ENCODE measurements at places on chromosomes 2 and 18.

DNA sequence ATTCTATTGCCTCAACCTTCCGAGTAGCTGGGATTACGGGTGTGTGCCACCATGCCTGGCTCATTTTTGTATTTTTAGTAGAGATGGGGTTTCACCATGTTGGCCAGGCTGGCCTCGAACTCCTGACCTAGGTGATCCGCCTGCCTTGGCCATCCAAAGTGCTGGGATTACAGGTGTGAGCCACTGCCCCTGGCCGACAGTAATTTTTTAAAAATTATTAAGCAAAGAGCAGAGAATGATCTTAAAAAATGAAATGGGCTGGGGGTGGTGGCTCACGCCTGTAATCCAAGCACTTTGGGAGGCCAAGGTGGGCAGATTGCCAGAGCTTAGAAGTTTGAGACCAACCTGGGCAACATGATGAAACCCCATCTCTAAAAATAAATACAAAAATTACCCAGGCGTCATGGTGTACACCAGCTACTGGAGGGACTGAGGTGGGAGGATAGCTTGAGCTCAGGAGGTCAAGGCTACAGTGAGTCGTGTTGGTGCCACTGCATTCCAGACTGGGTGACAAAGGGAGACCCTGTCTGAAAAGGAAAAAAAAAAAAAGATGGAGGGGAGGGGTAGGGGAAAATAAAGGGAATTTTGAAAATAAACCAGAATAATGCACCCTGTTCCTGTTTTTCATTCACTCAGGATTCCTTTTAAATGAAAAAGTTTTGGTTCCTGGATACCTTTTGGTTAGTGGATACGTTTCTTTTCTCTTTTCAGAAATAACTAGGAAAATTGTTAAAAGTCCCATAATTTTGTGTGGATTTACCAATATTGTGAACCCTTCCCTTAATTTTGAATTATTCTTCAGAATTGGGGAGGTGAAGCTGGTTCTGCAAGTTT is 33.9 kb downstream of the MAP4K4 start:
- DNase-seq = no peak

DNA sequence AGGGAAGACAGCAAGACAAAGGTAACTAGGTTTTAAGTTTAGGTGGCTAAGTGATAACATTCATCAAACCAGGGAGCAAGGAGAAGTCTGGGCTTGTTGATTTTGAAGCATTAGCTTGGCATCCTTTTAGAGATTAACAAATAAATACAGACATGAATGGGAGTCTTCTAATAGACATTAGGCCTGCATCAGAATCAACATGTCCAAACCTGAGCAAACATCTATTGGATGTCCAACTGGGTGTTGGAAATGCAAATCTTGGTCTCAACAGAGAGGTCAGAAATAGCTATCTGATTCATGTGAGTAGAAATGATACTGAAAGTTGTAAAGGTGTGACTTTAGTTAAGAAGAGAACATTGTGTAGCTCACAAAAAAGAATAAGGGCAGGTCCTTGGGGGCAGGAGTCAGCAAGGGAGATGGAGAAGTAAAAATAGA is 85.5 kb upstream of the RND3 start:
- DNase-seq = no peak

- no peak for DNase-seq
Observed at GRCh38 chr2:136487421-136487820, 277.9 kb upstream of the THSD7B start.

GRCh38 chr18:23521271-23521670 is 18.0 kb downstream of the RMC1 start:
- DNase-seq = no peak

DNA sequence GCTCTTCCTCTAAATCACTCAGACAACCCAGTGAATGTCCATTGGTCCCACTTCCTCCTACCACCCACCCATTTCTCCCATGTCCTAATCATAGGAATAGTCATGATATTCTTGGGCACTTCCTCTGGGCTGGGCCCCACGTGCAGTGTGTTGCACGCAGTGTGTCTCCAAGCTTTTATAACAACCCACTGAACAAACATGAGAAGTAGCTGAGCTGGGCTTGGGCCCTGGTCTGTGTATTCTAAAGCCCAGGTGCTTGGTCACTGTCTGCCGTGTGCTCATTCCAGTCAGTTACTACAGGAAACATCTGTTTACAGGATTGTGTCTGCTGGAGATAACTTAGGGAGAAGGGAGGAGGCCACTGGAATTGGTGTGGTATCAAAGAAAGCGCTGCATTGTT is 64.2 kb upstream of the THOC1 start:
- no peak for DNase-seq

DNA sequence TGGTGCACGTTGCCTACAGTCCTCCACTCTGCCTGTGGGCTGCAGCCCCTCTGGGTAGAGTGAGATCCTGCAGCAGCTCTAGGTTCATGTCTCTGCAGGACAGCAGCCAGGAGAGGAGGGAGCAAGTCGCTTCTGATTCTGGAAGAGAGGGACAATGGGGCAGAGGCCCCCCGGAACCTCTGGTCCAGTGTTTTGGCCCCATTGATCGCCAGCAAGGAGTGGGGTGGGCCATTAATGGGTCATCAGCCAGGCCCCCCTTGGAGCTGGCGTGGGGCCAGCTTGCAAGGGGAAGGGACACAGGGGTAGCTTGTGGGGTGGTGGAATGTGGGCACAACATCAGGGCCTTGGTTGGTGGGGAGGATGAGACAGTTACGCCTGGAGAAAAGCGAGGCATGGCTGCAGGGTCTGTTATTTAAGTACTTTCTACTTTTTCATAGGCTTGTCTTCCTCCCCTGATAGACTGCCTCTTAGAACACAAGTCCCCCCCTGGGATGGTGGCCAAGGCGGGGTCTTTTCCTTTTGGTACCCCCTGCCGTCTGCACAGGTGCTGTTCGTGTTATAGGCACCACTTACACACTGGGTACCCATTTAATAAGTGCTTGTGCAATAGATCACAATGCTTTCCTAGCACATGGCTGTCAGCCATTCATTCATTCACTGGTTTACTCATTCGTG is 44.6 kb downstream of the INHBB start:
- no peak for DNase-seq

DNA sequence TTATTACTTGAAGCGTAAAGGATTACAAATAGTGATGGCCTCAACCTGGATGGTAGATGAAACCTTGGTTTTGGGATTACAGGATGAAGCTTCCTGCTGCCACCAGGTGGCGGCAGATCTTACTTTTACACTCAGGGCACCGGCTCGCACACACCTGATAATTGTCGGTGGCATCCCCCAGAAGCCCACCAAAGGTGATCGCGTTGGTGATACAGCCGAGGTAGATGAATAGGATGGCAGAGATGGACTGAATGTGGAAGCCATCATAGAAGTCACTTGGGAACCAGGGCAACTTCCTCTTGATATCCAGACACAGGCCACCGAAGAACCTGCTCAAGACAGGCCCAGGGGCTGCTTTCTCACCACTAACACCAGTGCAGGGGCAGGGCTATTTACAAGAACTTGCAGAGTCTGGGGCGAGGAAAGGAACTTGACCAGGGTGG is 51.8 kb downstream of the MTHFD2 start:
- DNase-seq = peak; percentile 33

- DNase-seq = no peak
Observed at GRCh38 chr2:216508229-216508628, 9.6 kb downstream of the RPL37A start.

DNA sequence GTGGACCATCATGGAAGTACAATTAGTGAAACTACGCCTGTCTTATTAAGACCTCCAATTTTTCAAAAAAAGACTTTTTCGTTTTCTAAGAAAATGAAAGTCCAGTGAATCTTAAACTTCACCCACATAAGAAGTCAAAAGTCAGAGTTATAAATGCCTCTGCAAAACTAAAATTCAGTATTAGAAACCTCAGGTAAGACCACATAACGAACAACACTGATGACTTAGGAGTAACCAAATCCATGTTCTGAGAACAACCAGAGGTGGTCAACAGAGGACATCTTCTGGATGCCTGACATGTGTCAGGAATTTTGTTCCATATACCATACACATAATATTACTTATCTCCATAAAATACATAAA is 62.4 kb downstream of the RPL31 start:
- no peak for DNase-seq

DNA sequence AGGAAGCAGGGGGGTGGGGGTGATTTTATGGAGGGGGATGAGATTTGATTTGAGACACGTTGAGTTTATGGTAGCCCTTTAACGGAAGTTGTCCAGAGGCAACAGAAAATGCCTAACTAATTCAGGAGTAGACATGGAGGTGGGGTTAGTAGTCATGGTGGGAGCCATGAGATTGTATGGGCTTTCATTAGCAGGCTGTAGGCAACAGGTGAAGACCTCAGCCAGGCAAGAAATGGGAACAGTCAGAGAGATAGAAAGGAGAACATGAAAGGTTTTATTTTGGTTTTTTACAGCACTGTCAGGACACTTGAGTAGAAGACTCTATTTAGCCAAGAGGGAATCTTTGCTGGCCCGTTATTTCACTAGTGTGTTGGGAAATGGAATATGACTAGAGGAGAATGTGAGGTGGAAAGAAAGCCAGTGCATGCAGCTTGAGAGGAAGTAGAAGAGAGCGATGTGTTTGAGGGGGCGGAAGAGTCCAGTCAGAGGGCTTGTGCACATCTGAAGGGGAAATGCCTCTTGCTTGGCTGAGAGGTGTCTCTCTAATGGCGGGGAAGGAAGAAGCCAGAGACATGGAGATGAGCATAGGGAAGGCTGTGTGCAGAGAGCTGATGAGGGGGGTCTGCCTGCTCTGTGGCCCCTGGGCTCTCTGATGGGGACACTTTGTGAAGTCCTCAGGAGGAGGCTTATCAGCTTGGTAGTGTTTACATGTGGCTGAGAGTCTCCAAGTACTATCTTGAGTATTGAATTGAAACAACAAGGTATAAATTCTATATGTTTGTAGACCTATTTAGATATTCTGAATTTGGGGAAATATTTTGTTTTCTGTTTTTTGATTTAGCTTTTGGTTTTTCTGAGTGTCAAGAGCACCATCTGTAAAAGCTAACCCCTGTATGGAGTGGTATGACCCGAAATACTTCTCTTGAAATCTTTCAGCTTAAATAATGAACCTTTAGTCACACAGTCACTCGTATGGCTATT is 66.9 kb upstream of the ITM2C start:
- no peak for DNase-seq

DNA sequence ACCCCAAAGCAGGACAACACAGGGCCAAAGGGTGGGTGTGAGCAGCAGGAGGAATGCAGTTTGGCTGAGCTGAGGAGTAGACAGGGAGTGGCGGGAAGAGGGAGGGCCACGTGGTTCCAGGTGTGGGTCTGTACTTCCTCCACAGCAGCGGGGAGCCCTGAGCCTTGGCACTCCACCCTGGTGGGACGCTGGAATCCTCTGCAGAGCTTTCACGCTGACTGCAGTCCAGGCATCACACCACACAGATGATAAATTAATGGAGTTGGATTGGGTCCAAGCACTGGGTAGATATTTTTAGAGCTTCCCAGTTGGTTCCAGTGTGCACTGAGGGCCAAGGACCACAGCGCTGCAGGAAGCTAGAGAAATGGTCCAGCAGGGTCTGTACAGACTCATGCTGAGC is 67.0 kb upstream of the TMEM200C start:
- no peak for DNase-seq

DNA sequence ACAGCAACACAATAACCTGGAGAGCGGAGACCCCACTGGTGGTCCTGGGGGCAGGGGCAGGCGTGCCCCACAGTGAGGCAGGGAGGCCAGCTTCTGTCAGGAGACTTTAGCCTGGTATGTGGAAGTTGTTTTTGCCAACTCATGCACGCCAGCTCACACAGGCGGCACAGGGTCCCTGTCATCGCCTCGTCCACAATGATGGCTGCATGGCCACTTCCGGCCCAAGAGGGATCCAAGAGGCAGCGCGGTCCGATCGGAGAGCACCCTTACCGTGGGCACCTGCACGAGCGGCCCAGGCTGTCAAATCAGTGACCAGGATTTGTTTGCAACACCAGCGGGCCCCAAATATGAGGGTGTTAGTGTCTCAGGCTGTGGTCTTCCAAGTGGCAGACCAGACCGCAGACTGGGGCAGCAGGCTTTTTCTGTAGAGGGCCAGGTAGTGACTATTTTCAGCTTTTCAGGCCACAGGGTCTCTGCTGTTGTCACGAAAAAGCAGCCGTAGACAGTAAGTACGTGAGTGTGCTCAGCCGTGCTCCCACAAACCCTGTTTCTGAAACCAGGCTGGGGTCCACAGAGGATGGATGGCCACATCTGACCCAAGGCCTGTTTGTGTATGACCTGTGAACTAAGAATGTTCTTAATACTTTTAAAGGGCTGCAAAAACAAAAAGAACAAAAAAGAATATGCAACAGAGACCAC is 21.2 kb downstream of the SNED1 start:
- DNase-seq = no peak

GRCh38 chr2:206983161-206983859 is 44.0 kb downstream of the CPO start:
- peak; percentile 35 for DNase-seq

DNA sequence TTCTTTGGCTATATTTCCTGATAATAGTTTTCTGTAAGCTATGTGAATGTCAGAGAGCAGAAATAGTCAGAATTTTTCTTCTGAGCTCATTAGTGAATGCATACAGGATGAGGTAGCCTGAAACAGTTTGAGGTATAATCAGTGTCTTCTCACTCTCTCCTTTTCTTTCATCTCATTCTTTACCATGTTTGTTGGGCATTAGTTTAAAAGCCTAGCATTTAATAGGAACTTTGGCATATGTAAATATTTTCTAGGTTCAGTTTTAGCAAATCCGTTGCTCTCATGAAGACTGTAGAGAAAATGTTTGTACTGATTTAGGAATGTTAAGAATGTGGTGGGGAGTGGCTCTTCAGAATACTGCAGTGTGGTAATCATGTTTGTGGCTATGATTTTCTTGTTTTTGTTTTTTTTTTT is 119.4 kb downstream of the PARD3B start:
- peak; percentile 68 for DNase-seq

DNA sequence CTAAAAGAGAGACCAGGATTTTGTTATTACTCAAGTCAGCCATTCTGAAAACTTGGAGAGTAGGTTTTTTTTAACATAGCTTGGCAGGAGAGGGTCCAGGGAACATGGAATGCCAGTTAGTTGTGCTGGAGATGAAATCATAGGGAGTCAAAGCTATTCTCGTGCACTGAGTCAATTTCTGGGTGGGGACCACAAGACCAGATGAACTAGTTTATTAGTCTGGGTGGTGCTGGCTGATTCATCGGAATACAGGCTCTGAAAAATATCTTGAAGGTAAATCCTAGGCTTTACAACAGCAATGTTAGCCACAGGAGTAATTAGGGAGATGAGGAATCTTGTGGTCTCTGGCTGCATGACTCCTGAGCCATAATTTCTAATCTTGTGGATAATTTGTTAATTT is 921.4 kb downstream of the TRIB2 start:
- DNase-seq = peak; percentile 78

DNA sequence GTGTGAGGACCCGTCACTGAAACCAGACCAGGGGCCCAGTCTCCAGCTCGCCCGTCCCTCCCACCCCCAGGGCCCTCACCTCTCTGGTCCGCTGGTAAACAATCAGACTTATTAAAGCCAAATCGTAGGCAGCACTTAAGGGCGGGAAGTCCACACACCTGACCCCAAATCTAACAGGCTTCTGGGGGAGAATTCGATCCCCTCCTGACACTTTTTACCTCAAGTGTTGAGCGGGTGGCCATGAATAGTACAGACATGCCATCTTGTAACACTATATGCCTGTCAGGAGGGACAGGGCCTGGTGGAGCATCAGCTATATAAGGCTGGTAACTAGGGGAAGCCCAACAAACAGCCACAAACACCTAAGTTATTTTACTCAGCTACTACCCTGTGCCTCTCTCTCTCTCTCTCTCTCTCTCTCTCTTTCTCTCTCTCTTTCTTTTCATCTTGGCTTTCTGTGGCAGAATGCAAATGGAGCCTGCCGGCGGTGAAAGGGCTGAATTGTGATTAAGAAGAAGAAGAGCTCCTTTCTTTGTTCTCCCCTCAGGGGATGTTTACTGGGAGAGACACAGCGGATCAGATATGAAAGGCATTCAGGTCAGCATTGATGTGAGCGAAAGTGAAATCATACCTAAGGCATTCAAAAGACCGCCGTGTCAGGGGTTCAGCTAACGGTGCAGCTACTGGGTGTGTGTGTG is 9.5 kb downstream of the ZEB2 start:
- peak; percentile 85 for DNase-seq
